ENCODE measurements at places on chromosomes 11 and 22. TPM values are rescaled to one million over a fixed set of nuclear protein-coding genes. Genes with fewer than 3 reads are reported as not detected.

The SULT4A1 gene
- 12.6 TPM for total RNA-seq

The OR4A16 gene
- not detected for total RNA-seq

The SYT7 gene
- total RNA-seq: 18.2 TPM

The SELENOH gene
- total RNA-seq: 251 TPM

DNA sequence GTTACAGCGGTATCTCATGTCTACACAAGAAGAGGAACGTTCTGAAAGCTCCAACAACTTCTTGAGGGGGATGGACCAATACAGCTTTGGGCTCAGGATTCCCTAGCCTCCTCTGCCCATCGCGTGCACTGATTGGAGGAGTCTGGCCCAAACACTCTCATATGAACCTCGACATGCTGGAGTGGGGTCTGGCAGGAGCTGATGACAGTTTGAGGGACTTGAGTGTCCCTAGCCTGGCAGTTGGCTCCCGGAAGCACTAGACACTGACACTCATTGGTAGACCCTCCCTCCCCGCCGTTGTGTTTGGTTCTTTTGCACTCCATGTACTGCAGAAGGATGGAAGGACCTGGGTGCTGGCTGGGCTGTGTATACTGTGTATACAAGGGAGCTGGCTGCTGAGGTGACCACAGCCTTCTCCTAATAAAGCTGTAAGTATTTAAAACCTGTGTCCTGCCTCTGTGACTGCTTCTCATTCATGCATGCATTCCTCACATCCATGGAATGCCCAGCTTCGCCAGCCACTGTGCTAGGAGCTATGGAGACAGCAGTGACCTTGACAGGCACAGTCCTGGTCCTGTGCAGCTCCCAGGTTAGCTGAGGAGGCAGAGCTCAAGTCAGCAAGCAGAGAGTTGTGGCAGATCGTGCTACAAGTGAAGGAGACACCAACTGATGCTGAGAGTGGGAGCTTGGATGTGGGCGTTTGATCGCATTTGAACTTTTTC lies 27.9 kb downstream of the ADAMTS15 start:
- no peak for DNase-seq

GRCh38 chr11:37141707-37142106 lies 543.7 kb upstream of the RAG2 start:
- no peak for DNase-seq
